ENCODE measurements at places on chromosomes 2 and 18. TPM values are rescaled to one million over a fixed set of nuclear protein-coding genes. Genes with fewer than 3 reads are reported as not detected.
A peak's percentile ranks its signal among the peaks of the same experiment; 100 is the strongest.

DNA sequence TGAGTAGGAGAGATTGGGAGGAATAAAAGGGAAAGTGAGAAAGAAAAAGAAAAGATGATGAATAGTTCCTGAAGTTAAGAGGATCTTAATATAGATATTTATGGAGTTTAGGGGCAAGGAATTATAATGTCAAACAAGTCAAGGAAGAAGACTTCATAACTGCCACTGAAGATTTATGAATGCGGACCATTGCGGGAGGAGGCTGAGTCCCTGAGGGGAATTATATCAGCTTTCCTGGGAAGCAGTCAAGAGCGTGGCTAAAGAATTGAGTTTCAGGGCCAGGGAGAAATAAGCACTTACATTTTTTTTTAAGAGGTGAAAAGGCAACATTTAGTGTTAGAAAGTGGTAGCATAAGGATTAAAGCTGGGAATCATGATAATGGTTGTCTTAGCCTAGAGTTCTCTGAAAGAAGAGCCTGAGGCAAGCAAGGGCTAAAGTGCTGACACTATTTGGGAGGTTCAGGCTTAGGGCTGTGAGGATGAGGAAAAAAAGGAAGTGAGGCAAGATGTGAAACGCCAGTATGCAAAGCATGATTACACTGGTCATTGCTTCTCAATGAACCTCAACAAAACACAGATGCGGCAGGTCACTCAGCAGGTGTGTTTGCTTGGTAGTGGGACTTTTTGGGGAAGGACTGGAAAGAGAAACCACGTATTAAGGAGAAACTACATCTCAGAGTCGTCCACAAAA lies 217.1 kb downstream of the SLC4A3 start:
- DNase-seq = no peak

GRCh38 chr18:32577561-32577960 lies 106.9 kb upstream of the GAREM1 start:
- no peak for DNase-seq

DNA sequence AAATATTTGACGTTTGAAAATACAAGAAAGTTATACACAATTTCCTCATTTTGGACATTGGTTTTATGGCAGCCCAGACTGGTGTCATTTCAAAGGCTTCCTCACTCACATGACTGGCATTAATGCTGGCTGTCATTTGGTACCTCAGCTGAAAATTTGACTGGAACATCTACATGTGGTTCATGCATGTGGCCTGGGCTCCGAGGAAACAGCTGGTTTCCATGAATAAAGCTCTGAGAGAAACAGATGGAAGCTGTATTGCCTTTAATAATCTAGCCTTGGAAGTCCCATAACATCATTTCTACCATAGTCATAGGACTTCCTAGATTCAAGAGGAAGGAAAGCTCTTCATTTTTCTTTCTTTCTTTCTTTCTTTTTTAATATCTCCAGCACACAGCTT lies 42.9 kb upstream of the RIT2 start:
- DNase-seq = no peak

DNA sequence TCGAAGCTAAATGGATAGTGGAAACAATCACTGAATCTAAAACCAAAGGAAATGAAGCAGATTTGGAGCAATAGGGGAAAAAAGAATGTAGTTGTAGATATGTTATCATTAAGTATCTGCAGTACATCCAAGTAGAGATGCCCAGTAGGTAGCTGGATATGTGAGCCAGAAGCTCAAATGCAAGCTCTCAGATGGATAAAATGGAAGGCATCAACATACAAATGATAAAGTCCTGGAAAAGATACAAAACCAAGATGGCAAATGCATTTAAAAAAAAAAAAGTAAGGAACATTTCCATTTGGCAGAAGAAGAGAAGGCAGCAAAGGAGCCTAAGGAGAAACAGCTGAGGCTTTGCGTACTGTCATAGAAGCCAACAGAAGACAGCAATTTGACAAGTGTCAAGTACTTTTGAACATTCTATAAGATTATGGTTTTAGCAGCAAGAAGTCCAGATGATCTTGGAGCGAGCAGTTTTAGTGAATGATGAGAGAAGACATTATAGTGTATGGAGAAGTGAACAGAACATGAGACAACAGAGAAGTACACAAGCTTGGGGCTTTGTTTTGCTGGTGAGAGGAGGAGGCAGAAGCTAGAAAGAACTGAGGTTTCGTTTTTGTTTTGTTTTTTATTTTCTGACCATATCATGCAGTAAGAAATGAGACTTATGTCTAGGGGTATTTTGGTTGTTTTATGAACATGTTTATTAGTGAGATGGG lies 18.3 kb downstream of the ROCK2 start:
- no peak for DNase-seq

- DNase-seq = no peak
These were observed 818 bp upstream of the CCDC141 start for GRCh38 chr2:179050755-179051154.

GRCh38 chr2:198273660-198274059 lies 469.3 kb downstream of the PLCL1 start:
- no peak for DNase-seq

DNA sequence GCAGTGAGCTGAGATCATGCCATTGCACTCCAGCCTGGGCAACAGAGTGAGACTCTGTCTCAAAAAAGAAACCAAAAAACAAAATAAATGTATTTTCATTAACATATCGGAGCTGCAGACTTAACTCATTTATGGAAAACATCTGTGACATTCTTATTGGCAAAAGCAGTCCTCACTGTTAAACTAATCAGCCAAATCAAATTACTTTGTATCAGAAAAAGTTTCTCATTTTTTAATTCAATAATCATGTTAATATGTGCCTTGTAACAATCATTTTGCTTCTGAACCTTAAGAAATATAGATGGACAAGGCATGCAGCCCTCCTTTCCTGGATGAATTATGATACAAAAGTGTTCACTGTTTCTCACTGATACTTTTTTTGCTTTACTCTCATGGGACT lies 18.0 kb upstream of the TP53I3 start:
- no peak for DNase-seq

DNA sequence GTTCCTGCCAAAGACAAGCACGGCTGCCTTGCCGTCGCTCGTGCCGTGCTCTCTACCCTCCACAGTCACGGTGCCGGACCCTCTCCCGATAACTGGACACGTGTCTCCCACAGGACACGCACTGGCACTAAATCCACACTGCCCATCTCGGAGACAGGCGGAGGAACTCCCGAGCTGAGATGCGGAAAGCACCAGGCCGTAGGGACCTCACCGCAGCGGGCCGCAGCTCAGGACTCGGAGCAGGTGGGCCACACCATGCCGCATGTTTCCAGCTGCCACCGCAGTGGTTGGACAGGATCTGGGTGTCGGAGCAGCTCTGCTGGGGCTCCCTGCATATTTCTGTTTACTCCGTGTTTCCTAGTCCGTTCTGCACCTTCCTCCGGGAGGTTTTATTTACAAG lies 127.2 kb downstream of the TPO start:
- no peak for DNase-seq

DNA sequence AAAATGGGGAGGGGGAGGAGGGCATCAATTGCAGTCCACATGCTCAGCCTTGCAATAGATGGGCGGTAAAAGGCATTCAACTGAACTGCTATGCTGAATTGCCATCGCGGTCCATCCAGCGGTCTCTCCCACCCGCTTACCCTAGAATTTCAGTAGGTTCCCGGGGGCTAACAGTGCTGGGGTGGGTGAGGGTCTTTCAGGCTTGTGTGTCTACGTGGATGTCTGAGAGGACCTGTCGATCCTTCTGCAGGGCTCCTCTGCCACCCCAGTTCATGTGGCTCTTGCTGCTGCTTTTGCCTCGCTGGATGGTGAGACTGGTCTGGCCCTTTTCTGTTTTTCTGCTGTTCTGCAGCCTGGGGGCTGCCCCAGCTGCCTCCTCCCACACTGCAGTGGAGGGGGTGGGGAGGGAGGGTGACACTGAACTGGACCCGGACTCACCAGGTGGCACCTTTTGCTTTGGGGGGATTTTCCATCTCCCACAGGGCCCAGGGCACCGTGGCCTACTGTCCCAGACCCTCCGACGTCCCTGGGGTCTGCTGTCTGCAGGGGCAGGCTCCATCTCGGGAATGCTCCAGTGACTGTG lies 14.1 kb downstream of the ACKR3 start:
- DNase-seq = no peak

DNA sequence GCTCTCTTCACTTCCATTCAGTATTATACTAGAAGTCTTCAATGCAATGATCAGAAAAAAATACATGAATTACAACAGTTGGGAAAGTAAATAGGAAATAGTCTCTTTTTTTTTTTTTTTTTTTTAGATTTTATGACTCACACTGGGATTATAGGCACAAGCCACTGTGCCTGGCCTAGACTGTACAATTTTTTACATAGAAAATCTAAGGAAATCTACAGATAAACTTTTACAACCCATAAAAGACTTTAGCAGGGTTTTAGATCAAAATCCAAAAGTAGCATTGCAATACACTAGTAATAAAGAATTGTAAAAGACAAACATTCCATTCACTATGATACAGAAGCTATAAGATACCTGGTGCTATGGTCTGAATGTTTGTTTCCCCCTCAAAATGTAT lies 39.0 kb downstream of the CFAP221 start:
- no peak for DNase-seq

DNA sequence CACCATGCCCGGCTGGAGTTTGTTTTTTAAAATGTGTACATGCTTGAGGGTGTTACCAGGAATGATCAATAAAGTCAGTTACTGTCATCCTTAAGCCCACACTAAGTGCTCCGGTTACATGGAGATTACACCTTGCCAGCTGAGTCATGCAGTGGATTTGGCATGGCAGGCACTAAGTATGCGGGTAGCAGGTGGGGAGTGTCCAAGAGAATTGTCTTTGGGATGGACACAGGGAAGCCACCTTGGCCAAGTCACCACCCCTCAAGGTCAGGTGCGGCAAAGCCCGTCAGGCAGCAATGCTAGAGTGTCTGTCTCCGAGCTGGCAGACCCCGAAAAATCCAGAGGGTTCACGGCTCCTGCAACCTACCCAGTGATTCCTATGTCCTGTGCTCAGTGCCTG lies 54.8 kb downstream of the GBX2 start:
- no peak for DNase-seq

DNA sequence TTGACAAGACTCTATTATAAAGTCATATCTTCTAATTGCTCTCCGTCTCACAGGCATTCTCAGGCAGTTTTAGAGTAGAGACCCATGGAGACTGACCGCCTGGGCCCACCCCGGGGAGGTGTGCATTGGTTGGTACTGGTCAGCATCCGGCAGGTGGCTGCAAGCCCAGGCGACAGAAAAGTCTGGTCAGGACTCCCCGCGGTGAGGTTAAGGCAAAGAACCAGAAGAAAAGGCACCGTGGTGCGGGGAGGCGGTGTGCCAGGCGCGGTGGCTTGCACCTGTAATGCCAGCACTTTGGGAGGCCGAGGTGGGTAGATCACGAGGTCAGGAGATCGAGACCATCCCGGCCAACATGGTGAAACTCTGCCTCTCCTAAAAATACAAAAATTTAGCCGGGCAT lies 32.5 kb downstream of the AMER3 start:
- DNase-seq = no peak

GRCh38 chr18:57075716-57076400 lies 71.0 kb upstream of the BOD1L2 start:
- DNase-seq = no peak

DNA sequence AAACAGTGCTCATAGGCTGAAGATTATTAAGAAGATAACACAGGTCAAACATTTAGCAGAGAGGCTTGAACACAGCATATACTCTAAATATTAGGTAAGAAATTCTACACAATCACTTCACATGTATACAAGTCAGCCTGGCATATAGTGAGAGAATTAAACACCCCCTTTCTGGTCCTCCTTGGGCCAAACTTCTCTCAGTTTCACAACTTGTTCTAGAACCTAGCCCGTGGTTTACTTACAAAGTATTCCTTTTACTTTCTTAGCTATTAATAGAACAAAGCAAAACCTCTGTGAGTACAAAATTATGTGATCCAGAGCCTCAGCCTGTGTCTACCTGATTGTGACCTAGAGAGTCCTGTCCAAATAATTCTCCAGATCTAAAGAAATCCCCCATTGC lies 562.8 kb downstream of the TNS1 start:
- no peak for DNase-seq

DNA sequence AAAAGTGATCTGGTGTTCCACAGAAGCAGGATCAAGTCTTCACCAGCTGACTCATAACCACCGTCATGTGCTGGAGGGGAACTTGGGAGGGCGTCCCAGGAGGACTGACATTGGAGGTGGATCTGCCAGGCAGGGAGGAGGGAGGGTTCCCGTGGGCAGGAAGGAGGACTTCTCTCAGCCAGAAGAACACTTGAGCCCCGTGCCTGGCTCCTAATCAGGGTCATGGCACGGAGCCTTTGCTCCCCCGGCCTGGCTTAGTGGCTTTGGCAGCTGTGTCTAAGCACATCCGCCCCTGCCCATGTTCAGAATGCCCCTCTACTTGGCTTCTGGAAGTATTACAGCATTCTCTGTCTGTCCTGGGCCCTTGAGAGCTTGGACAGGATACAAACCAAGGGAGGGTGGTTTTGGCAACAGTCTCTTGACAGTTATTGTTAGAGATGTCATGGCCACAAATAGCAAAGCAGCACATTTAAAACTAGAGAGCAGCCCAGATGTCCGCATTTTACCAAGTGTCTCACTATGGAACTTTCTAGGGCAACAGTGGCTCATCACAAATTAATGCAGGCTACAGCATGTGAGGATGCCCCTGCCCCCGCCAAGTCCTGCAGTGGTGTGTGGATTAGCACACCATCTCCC lies 11.5 kb downstream of the PPP1R7 start:
- DNase-seq = no peak

GRCh38 chr2:119415630-119416029 lies 16.0 kb upstream of the TMEM37 start:
- DNase-seq = no peak

GRCh38 chr18:61893309-61893970 lies 633 bp upstream of the RNF152 start:
- peak; percentile 58 for DNase-seq

GRCh38 chr2:60385648-60386047 lies 167.8 kb downstream of the BCL11A start:
- no peak for DNase-seq

GRCh38 chr2:21194147-21194546 lies 70.4 kb downstream of the TDRD15 start:
- no peak for DNase-seq

GRCh38 chr2:108542071-108542470 lies 7.8 kb downstream of the LIMS1 start:
- DNase-seq = no peak

GRCh38 chr2:163756588-163756987 lies 20.8 kb upstream of the FIGN start:
- no peak for DNase-seq

STEAP3 gene
- total RNA-seq = 0.12 TPM

EIF5B gene
- total RNA-seq = 72.0 TPM

B3GNT7 gene
- not detected for total RNA-seq

HOXD9 gene
- not detected for total RNA-seq

NR4A2 gene
- total RNA-seq = 9.3 TPM

EMILIN2 gene
- 18.7 TPM for total RNA-seq

ZEB2 gene
- total RNA-seq = 17.1 TPM

EDAR gene
- total RNA-seq = 0.31 TPM

POTEJ gene
- total RNA-seq = not detected

SLC11A1 gene
- 0.26 TPM for total RNA-seq

ANO7 gene
- total RNA-seq = 2.1 TPM

AGAP1 gene
- 2.0 TPM for total RNA-seq

CCDC93 gene
- 27.3 TPM for total RNA-seq
